Effector memory CD8-positive, alpha-beta T cell (primary cell): ENCODE measurements at places on chromosomes 7 and 10.

DNA sequence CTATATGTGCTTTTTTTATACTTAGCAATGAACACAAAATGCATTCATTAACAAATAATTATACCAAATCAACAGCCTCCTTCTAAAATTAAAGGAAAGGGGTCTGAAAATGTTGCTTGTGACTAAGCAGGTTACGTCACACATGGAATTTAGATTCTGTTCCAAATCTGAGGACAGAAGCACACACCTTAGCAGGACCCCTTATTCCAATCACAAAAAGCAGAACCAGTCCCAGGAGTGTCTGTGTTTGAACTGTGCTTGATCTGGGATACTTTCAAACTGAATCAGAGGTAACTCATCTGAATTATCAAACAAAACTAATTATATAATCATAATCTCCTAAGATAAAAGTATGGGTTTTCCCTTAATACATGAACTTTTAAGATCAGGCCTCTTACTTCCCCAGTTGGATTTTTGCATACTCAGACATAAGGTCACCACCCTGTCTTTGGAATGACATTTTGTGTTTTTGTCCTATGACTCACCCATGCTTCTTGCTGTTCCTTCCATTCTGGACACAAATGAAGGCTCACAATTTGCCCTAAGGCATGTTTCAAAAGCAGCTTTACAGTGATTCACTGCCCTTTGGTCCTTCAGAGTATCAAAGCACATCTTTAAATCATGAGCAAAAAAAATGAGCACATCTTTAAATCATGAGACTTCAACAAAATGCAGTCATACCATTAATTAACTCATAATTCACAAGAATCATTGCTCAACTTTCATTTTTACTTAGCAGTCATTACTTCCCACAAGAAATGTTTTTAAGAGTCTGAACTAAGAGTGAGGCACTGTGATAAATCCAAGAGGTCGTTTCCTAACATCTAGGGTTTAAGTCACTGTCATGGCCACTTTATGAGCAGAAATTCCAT, 35.5 kb downstream of the SEMA3C start:
- DNase-seq: no peak

- no peak for DNase-seq
Measured at GRCh38 chr7:44391171-44391570, 65.8 kb upstream of the CAMK2B start.

GRCh38 chr7:137625197-137625596, 221.6 kb downstream of the DGKI start:
- no peak for DNase-seq

DNA sequence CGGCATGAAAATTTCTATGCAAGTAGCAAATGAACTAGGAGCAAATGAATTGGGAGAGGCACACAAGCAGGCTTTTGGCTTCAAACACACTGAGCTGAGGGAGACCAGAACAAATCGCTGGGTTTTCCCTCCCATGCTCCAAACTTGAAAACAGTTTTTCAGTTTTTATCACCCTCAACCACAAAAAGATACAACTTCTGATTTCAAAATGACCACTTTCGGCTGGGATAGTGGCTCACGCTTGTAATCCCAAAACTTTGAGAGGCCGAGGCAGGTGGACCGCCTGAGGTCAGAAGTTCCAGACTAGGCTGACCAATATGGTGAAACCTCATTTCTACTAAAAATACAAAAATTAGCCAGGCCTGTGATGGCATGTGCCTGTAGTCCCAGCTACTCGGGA, 9.0 kb upstream of the CHUK start:
- DNase-seq: no peak

- no peak for DNase-seq
Measured at GRCh38 chr10:81031774-81032173, 494.1 kb downstream of the SH2D4B start.

DNA sequence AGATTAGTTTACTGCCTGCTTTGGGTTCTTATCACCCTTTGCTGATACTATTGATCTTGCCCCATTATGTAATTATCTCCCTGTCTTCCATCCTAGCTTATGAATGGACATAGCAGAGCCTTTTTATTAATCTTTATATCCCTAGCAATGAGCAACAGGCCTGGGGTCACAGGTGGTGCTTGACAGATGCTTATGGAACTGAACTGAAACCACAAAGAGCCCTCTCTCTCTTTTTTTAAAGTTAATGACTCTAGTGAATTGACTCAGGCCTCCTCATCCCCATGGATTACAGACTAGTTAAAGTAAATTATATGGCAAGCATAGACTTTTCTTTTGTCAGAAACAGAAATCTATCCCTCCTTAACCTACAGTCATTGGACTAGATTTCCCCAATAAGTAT, 265.2 kb downstream of the PHTF2 start:
- DNase-seq: no peak

- no peak for DNase-seq
Measured at GRCh38 chr10:27794157-27794556, 48.5 kb upstream of the MKX start.

DNA sequence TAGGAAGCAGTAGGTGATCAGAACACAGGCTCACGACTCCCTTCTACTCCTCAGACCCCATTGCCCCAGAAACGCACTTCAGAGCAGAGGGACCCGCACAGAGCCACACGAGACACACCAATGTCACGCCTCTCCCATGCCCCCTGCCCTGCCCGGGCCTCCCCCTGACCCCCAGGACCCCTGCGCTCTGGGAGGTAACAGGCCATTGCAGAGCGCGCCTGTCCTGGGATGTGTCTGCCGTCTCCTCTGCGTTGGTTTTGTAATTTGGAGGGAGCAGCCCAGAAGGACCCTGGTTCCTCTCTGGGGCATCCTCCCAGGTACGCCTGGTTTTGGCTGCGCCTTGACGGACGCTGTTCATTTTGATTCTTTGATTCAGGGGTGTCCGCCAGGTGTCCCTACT, 85.4 kb downstream of the UNCX start:
- DNase-seq: no peak

DNA sequence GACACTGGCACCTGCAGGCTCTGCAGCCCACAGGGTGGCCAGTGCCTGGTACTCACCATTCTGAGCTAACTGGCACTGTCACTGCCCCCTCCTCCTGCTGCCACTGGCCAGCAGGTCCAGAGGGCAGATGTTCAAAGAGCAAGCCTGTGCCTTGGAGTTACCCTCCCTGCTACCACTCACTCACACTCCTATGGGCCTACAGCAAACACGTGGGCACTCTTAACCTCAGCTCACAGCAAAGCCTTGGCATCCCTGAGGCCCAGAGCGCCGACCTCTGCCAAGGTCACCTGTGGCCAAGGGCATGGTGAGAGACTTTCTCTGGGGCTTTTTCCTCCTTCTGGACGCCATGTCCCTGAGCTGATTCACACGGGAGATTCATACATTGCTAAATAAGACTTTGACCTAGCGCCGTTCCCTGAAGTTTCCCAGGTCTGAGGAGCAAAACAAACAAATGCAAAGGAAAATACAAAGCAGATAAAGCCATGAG, 270.0 kb upstream of the PPP2R2D start:
- no peak for DNase-seq

- DNase-seq: no peak
Measured at GRCh38 chr7:41027428-41028115, 675.3 kb downstream of the INHBA start.

- DNase-seq: no peak
Measured at GRCh38 chr7:112086496-112087254, 119.5 kb downstream of the DOCK4 start.

DNA sequence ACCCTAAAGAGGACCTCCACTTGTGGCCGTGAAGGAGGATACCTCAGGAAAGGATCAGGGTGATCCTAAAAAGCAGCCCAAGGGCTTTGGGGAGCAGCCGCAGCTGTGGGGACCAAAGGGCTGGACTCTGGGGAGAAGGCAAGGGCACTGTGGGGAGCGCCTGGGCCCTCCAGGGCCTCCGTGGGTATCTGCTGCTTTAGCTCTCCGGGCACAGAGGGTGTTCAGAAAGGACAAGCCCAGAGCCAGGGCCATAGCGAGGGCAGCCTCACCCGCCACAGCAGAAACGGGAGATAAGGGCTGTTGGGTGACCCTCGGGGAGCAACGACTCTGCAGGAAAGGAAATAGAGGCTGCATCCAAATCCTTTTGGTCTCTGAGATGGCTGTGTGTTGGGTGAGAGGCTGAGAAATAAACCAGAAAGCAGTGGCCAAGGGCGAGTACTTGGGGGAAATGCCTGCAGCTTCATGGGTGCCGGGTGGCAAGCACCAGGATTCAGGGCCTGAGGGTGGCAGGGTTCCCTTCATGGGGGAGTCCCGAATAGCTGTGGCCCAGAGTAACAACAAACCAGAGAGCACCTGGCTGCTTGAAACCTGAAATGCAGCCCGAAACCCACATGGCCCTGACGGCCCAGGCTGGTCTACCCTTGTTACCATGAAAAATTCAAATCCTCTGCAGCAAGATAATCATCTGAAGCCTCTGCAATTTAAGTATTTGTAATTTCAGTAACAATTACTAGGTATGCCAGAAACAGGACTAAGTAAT, 95.2 kb downstream of the VIPR2 start:
- DNase-seq: no peak

- DNase-seq: no peak
Measured at GRCh38 chr10:59967079-59967478, 60.7 kb upstream of the CCDC6 start.

DNA sequence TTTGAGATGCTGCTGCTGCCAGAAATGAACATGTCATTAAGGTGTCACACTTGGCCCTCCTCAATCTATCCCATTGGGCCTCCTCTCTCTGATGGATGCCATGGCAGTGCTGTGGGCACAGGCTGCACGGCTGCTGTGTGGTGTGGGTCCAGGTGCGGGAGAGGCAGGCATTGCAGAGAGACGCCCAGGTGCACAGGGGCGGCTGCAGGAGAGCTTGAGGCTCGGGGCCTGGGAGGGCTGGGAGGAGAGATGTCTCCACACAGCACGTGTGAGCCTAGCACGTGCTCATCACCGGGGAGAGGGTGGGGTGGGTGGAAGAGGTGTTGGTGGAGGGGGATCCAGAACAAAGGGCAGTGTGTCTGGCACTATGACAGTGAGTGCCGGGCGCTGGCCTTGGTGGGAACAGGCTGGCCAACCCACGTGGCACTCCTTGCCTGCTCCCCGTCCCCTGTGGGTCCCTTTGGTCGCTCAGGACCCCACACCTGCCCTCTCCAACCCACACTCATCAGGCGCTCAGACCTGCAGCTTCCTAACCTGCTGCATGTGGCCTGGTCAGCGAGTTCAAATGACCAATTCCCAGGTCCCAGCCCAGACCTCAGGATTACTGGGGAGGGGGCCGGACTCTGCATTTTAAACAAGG, 39.9 kb upstream of the BNIP3 start:
- DNase-seq: no peak

DNA sequence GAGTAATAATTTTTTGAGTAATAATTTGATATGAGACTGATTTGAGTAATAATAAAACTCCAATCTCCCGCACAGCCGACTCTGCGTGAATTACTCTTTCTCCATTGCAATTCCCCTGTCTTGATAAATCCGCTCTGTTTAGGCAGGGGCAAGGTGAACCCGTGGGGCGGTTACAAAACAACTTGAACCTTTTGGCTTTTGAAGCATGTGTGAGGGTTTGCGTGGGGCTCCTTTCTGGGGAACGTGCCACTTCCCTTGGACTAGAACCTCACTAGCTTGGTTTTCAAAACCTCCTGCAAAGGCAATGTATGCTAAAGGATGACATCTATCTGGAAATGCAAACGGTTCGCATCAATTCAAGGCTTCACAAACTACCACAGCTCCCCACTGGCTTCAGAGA, 1.5 kb downstream of the CRPPA start:
- DNase-seq: no peak

- DNase-seq: no peak
Measured at GRCh38 chr10:67086327-67087134, 160.7 kb downstream of the LRRTM3 start.

DNA sequence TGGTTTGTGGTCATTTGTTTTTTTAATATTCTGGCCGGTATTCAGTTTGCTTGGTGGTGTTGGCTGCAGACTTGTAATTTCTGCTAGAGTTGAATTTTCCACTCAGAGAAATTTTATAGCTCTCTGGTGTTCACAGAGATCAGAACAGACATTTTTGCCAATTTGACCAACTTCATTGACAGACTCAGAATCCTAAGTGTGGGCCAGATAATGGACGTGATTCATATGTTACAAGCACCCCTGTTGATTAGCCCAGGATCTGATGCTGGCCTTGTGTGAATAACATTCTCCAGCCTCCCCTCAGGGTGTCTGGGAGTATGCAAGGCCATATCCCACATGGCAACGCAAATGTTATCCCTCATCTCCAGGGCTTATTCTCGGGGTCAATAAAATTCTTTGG, 283.8 kb downstream of the C7orf25 start:
- DNase-seq: no peak

- DNase-seq: no peak
Measured at GRCh38 chr7:86833360-86833759, 189.7 kb downstream of the GRM3 start.

DNA sequence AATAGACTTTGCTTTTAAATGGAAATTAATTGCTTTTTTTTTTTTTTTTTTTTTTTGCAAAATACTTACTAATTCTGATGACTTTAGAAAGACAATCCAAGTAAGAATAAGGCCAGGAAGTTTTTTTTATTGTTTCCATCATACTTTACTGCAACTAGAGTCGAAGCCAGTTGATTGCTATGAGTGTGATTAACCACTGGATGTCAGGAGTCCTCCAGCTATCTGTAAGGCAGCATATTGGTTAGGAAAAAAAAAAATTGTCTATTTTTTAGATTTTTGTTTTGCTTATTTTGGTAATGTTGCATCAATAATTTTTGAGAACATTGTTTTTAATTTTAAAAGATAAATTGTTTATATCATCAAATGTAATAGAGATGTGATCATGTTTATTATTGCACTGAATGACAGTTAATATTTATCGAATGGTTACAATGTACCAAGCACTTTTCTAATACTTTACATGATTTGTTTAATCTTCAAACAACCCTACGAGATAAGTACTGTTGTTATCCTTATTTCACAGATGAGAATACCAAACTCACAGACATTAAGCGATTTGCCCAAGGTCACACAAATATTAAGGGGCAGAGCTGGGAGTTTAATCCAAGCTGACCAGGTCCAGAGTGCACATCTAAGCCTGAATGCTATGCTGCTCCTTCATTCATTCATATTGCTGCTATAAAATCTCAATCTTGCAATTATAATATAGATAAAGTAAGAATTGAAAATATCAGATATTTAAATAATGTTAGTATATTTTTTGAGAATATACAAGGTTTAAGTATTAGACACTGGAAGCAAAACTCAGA, 19.9 kb upstream of the LMOD2 start:
- no peak for DNase-seq

GRCh38 chr7:51209426-51209825, 107.2 kb downstream of the COBL start:
- DNase-seq: no peak

GRCh38 chr7:78159545-78159944, 361.0 kb downstream of the PHTF2 start:
- DNase-seq: no peak

GRCh38 chr7:49800031-49800430, 26.6 kb downstream of the VWC2 start:
- no peak for DNase-seq

DNA sequence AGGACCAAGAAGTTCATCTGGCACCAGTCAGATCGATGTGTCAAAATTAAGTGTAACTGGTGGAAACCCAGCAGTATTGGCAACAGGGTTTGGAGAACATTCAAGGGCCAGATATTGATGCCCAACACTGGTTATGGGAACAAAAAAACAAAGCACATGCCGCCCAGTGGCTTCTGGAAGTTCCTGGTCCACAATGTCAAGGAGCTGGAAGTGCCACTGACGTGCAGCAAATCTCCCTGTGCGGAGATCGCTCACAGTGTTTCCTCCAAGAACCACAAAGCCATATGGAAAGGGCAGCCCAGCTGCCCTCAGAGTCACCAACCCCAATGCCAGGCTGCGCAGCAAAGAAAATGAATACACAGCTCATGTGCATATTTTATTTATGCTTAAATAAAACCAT, 10.1 kb upstream of the C7orf33 start:
- no peak for DNase-seq
